Stimulated activated CD8-positive, alpha-beta memory T cell treated with anti-CD3 and anti-CD28 coated beads, Interleukin-2, amount 100 ng/mL, for 1 hour (primary cell): ENCODE measurements at places on chromosomes 2 and 18.

- DNase-seq: no peak
Measured at GRCh38 chr2:54503828-54504227, 47.7 kb downstream of the SPTBN1 start.

DNA sequence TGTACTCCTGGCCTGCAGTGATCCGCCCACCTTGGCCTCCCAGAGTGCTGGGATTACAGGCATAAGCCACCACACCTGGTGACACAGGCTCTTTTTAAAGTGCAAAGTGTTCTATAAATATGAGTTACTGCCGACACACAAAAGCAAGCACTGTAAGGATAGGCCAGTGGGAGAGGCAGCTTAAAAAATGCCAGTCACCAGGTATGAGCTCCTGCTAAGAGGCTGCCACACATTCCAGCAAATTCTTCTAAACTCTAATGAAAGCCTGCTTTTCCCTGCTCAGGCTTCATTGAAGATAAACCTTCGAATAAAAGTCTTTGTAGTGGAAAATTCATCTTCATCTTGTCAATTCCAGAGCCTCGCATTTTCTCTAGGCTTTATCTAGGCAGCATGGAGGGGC, 203.0 kb upstream of the PID1 start:
- DNase-seq: no peak

DNA sequence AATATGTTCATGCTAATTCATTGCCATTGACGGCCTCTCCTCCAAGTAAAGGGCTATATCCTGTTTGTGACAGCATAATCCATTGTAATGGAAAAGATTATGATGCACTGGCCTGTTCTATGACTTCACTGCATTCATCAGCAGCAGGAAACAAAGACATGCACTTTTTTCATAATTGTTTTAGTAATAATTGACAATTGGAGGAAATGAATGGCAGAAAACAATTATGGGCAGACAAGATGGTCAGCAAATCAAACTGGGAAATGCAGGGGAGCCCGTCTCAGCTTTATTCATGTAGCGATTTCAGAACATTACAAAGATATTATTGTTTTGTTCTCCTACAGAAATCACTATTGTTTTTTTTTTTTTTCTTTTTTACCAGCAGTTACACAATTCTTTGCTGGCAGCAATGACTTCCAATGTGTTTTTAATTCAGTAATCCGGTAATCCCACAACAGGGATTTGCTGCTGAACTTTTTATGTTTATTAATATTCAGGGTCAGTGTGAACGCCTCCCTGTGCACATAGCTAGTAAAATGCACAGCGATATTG, 33.8 kb upstream of the RASGRP3 start:
- no peak for DNase-seq

GRCh38 chr2:73031725-73032701, 39.5 kb downstream of the SFXN5 start:
- DNase-seq: no peak

DNA sequence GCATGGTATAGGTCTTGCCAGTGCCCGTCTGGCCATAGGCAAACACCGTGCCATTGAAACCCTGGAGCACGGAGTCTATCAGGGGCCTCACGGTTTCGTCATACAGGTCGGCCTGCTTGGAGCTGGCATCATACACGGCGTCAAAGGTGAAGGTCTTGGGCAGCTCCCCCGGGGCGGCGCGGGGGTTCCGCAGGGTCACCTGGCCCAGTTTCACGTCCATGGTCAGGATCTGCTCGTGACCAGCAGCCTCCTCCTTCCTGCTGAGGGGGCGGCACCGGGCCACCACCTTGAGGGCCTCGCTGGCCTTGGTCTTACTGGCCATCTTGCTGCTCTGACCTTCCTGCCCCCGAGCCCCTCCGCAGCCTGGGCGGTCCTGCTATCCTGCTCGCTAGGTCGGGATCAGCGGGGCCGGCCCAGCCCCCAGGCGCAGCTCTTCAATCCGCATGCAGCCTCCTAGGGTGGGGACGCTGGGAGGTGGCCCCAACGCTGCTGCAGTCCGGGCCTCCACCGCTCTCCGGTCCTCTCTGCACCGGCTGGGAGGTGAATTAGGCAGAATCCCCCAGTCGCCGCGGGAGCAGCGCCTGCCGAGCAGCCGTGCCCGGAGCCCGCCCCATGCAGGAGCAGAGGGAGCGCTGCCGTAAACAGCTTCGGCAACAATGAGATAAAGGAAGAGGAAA, 563 bp downstream of the KIF3C start:
- DNase-seq: no peak

- no peak for DNase-seq
Measured at GRCh38 chr2:43481927-43482542, 113.8 kb downstream of the THADA start.
